T-helper 22 cell (primary cell): ENCODE measurements at places on chromosomes 7 and 10.

DNA sequence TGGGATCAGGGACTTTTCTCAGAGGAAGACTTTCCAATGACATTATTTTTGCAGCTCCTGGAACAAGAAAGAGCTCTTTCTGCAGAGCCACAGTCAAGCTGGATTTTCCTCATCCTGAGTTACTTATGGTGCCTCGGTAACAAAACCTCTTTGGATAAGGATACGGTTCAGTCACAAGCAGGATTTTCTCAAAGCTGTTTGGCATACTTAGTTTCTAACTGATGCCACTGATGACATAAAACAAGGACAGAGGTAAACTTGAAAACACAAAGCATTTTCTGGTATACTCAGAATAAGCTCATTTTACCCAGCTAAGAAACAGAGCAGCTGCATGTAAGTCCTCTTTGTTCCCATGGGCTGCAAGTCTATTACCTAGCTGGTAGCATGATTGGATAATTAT lies 340.9 kb upstream of the MEOX2 start:
- no peak for DNase-seq

DNA sequence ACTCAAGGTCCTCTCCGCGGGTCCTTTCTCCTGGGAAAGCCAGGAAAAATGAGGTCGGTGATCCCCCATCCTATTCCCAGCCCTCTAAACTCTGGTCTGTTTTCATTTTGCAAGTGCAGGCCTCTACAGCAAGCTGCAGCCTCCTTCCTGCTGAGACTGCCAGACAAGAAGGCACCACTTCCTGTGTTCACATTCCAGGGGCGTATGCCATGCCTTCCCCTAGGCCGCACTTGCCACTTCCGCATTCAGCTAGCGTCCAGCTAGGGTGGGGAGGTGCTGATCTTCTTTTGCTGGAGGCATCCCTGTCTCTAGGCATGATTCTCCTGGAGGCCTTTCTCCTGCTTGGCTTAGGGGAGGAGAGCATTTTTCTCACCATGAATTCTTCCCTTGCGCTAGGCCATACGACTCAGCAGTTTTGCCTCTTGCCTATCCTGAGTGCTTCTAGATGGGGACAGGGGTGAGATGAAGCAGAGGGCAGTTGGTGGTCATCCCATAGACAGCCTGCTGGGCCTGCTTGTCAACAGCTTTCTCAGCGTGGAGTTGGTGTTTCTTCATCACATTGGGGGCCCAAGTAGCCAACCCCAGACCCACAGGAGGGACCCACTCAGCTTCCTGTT lies 328.9 kb downstream of the RPS24 start:
- DNase-seq: no peak

DNA sequence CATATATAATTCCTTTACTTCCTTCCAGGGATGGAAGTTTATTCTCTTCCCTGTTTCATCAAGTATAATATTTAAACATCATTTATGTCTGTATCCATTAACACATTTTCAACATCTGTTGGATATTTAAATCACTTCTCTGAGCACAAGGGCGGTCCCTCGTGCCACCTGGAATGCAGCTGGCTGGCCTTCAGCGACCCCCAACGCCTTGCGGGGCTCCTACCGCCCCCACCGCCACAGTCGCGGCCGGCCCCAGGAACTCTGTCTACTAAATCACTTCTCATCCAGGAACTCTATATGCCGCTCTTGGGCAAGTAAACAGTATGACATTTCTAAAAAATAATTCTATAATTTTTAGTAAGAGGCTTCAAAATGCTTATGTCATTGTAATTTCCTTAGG lies 221.1 kb upstream of the PTN start:
- DNase-seq: no peak

- DNase-seq: no peak
Measured at GRCh38 chr10:11026773-11027172, 9.1 kb downstream of the CELF2 start.

DNA sequence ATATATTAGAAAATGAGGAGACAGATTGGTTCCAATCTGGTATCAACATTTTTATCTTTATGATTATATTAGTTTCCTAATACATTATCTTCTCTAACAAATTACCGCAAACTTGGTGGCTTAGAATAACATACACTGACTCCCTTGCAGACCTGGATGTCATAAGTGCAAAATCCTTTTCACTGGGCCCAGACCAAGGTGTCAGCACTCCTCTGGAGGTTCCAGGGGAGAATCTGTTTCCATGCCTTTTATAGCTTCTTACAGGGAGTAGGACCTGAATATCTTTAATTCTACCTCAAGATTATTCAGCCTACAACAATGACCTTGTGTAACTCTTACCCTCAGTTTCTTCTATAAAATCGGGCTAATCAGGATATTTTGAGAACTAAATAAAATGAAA lies 329.9 kb upstream of the GRM3 start:
- DNase-seq: no peak

DNA sequence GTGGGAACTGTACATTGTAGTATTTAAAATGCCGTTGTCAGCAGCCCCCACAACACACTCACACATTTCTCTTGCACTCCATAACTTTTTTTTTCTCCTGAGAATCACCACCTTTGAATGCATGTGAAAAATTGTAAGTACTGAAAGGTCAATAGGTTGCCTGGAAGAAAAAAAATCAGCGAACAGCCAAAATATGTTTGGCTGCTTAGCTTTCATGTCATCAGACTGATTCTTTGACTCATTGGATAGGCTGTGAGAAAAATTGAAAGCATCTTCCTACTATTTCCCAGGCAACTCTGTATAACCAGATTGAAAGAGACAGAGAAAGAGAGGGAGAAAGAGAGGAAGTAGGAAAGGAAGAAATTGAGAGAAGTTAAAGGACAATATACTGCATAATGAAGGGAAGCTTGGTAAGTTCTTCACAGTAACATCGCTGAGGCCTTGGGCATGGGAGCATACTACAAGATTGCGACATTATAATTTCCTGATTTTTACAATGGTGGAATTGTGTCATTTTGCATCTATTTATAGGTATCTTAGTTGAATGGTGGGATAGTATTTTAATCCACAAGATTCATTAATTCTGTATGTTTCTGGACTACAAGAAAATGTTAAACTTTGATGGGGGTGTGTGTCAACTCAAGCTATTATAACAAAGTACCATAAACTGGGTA lies 249.3 kb upstream of the KCND2 start:
- DNase-seq: no peak

- no peak for DNase-seq
Measured at GRCh38 chr7:4711634-4712033, 29.5 kb downstream of the FOXK1 start.

DNA sequence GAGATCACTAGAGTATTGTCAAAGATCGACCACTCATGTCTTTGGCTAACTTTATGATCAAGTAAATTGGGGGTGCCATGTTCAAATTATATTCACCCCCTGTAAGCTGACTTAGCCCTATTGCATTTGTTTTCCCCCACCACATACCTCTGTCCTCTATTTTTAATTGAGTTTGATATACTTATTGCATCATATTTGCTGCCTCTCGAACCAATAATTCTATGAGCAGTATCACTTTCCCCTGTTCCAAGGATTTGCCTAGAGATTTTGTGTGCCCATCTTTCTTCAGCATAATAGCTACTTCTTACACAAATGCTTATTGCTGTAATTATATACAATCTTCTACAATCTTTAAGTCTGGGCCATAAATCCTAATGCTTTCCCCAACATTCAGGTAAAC lies 245.2 kb downstream of the COBL start:
- no peak for DNase-seq

DNA sequence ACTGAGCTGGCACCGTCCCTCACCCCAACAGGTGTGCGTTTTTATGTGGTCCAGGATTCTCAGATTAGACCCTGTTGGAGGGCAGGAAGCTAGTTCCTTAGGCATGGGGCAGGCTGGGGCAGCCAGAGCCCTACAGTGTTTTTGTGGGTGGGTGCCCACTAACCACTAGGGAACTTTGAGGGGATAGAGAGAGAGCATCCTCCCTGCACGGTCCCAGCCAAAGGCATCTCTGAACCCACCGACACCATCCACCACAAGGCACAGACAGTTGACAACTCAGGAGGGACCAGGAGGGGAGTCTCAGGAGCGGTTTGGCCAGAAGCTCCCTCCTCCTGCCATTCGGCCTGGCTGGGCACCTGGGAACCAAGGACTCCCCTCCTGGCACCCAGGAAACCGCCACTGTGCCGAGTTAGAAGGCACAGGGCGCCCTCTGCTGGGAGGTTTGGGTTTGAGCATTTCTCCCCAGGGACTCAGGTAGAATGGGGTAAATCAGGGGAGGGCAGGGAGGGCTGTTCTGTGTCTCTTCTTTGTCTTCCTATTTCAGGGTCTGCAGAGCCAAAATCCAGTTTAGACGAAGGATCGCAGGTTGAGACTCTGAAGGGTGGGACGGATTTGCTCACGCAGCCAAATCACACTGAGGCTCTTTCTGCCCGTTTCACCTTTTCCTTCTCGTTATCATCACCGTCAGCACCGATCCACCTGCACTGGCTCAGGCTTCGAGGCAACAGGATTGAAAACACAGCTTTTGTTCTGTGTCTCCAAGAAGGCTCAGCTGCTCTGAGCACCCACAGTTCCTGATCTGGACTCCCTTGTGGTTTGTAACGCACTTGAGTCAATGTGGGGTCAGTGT lies 84.8 kb upstream of the COL13A1 start:
- DNase-seq: peak; percentile 7

DNA sequence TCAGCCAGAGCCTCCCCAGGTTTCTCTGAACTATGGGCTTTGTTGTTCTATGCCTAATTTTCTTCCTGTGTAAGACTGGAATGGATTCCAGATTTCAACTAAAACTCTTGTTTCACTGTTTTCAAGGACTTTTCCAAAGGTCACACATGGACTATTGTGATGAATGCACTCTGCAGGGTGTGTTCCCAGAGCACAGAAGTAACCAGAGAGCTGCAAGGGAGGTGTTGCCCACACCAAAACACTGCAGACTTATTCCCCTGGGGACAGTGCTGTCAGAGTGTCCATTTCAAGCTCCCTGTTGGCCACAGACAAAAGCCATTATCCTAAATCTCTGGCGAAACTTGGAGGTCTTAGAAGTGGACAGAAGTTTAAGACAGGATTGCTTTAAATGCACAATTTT lies 231.6 kb downstream of the TRIL start:
- DNase-seq: no peak

GRCh38 chr7:132738254-132738653 lies 162.0 kb upstream of the PLXNA4 start:
- no peak for DNase-seq

- no peak for DNase-seq
Measured at GRCh38 chr10:113980408-113981087, 63.1 kb upstream of the ADRB1 start.

DNA sequence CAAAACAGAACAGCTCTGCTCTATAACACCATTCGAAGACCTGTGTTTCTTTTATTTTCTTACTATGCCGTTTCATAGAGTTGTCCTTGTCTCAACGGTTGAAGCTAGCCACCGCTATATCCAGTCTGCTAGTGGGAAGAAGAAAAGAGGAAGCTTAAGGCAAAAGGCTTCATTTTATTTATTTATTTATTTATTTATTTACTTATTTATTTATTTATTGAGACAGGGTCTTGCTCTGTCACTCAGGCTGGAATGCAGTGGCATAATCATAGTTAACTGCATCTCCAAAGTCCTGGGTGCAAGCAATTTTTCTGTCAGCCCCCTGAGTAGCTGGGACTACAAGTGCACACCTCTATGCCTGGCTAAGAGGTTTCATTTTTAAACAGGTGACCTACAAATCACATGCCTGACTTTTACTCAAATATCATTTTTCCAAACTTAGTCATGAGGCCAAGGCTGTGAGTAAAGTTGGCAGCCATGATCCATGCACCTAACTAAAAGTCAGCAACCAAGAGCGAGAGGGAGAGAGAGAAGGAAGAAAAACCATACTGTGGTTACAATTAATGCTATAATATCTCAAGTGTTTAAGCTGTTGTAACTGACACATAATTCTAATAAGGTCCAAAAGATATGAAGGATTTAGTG lies 1305.3 kb upstream of the LRRTM3 start:
- DNase-seq: no peak

GRCh38 chr7:52715701-52716100 lies 319.7 kb upstream of the POM121L12 start:
- DNase-seq: no peak

DNA sequence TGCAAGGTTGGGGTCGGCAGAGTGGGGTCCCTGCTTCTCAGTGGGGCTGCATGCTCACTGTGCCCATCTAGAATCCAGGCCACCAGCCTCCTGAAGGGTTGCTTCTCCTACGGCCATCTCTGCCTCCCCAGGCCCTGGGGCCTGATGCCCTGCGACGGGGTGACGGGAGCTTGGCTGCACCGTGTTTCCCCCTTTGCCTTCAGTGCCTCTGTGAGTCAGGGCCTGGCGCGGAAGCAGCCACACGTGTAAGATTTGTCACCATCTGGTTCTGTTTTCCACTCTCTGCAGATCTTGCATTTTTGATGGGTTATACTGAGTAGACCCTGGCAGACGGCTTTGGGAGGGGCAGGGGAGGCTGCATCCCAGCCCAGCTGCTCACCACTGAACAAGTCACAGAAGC lies 7.2 kb downstream of the ADAMTS14 start:
- no peak for DNase-seq

DNA sequence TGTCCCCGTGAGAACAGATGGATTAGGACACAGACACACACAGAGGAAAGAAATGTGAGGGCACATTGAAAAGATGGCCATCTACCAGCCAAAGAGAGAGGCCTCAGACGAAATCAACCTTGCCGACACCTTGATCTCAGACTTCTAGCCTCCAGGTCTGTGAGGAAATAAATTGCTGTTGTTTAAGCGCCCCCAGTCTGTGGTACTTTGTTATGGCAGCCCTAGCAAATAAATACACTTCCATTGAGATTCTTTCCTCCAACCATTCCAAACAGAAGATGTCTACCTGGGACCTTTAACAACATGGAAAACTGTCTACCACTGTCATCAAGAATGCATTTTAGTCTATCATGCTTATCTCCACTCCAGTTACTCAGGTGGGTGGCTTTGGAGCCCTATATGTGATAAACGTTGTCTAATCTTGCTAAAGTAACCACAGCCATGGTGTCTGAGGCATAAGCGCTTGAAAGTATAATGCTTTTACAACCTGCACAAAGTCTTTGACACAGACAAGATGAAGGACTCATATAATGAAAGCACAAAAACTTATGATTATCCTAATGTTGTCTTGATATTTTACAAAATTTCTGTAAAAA lies 244.3 kb downstream of the MTERF1 start:
- no peak for DNase-seq

GRCh38 chr10:3139216-3139910 lies 33.2 kb downstream of the PITRM1 start:
- no peak for DNase-seq
